ENCODE measurements at places on chromosomes 13 and 19.

DNA sequence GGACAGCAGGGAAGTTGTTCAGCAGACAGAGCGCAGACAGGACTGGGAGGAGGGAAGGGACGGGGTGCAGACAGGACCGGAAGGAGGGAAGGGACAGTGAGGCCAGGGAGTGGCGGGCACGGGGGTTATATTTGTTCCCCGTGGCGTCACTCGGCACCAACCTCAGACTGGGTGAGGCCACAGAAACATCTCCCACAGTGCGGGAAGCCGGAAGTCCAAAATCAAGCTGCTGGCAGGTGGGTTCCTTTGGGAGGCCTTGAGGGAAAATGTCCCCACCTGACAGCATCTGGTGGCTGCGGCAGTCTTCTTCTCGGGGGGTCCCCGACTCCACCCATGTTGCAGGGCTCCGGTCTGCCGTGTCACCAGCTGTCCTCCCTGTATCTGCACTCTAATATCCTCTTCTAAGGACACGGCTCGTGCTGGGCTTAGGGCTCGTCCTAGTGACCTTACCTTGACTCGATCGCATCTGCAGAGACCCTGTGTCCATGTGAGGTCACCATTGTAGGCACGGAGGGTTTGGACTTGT is 133.0 kb downstream of the STK24 start:
- no peak for DNase-seq

DNA sequence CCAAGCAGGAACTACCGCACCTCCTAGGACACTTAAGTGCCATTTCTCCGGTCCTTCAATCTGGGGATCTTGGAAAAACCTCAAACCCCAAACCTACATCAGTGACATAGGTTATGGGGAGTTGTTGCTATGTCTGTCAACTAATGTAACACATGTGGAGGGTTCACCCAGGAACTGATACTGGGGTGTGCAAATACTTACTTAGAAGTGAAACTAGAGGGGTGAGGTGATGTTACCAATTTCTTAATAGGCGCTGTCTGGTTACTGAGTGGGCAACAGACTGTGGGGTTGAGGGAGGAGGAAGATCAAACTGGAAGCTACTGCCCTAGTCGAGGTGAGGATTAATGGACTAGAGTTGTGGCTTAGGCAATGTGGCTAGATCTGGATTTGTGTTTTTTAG is 1.9 kb downstream of the ZNF586 start:
- no peak for DNase-seq

GRCh38 chr19:28606269-28607032 is 606.5 kb downstream of the UQCRFS1 start:
- no peak for DNase-seq

GRCh38 chr19:50564229-50565105 is 3.8 kb downstream of the LRRC4B start:
- DNase-seq, result no peak

GRCh38 chr13:40211586-40211968 is 454.9 kb downstream of the FOXO1 start:
- no peak for DNase-seq

- no peak for DNase-seq
These were observed 236.3 kb downstream of the COL4A1 start for GRCh38 chr13:110070511-110071120.

DNA sequence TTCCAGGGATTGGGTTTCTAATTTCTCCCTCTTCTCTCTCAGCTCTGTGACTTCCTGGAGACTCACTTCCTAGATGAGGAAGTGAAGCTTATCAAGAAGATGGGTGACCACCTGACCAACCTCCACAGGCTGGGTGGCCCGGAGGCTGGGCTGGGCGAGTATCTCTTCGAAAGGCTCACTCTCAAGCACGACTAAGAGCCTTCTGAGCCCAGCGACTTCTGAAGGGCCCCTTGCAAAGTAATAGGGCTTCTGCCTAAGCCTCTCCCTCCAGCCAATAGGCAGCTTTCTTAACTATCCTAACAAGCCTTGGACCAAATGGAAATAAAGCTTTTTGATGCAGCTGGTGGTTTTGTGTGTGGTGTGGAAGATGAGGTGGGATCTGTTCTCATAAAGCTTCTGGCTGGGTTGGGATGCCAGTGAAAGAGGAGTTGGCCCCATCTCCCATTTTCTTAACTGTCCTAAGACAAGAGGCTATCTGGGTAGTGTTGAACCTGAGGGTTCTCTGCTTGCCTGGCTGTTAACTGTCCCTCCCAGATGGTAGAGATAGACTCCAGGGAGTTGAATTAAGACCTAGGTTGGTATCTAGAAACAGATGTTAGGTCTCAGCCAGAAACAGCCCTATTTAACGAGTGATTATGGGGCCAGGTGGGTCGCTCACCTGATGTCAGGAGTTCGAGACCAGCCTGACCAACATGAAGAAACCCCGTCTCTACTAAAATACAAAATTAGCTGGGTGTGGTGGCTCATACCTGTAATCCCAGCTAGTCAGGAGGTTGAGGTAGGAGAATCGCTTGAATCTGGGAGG is 1.6 kb downstream of the FTL start:
- DNase-seq, result no peak

DNA sequence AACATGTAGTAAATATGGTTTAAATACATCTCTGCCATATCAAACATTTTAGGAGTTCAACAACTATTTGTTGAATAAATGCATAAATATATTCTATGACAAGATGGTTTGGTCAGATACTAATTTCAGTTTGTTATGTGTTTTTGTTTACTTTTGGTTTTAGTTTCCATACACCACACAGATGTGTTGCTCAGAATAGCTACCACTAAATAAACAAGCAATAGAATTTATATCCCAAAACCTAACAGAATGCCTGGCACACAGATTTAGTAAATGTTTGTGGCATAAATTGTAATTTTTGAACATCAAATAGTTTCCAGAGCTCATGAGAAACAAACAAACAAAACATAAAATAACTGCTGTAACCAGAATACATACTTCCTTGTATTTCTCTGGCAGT is 126.8 kb upstream of the ATXN8OS start:
- DNase-seq, result no peak

DNA sequence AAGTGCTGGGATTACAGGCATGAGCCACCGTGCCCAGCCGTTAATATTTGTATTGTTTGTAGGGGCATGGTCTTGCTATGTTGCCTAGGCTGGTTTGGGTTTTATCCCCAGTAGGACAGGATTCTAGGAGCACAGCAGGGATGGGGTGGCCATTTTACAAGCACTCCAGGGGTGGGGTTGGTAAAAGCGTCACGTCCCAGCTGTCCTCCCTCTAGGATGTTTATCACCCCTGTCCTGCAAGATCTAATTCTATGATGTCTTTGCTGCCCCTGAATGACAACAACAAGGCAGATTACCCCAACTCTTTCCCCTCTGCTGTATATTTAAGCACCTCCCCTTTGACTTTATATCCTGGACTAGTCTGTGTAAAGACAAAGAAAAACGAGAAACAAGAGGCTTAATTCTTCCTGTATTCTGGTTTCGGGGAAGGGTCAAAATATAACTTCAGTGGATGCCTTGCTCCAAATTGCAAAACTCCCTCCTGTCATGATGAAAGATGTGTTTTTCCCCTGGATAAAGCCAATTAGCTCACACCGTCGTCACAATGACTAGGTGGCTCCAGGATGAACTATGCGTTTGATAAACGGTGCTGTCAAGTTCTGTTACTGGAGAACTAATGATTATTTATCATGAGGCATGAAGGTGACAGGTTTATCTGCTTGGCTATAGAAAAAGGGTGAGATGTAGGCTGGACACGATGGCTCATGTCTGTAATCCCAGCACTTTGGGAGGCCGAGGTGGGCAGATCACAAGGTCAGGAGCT is 27.8 kb upstream of the OR1M1 start:
- no peak for DNase-seq

DNA sequence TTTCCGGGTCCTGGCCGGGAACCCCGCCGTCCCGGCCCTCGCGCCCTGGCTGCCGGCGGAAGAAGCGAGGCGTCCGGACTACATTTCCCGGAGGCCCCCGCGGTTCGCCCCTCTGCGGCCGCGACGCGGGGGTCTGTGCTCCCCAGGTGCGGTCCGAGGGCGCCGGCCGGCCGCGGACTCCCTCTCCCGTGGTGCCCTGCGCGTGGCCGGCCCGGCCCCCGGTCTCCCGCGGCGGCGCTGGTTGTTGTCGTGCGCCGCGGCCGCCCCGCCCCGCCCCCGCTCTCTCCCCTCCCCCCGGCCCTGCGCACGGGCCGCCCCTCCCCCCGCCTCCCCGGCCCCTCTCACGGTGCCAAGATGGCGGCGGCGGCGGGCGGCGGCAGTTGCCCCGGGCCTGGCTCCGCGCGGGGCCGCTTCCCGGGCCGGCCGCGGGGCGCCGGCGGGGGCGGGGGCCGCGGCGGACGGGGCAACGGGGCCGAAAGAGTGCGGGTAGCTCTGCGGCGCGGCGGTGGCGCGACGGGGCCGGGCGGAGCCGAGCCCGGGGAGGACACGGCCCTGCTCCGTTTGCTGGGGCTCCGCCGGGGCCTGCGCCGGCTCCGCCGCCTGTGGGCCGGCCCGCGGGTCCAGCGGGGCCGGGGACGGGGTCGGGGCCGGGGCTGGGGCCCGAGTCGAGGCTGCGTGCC is at the start of gene KMT2B:
KMT2B (plus strand) TSS at position 339 of the 680 bp plus-strand sequence; CDS start at position 355, 16 bp downstream.
- DNase-seq, result no peak

DNA sequence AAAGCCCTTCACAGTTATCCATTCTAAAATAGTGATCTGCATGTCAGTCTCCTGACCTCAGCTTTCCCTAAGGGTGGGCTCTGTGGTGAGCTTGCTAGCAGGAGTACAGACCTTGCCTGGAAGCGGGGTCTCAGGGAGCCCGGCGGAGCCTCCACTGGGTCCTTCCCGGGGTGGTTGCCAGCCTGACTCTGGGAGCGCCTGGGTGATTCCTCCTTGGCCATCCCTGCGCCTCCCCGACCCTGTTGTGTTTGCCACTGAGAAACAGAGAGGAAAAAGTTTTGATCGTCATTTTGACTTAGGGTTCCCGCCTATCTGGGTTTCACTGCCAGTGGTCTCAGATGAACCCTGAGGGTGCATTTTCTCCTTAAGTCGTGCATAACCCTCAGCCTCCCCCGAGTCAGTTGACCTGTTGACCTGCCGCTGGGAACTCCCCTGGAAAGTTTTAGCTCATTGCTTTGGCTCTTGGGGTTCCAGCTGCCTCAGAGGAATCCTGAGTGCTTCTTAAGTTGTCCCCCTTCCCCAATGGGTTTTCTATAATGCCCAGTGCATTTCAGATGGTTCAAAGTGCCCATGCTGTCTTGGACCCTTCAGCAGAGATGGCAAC is 117.8 kb downstream of the RAB20 start:
- no peak for DNase-seq

DNA sequence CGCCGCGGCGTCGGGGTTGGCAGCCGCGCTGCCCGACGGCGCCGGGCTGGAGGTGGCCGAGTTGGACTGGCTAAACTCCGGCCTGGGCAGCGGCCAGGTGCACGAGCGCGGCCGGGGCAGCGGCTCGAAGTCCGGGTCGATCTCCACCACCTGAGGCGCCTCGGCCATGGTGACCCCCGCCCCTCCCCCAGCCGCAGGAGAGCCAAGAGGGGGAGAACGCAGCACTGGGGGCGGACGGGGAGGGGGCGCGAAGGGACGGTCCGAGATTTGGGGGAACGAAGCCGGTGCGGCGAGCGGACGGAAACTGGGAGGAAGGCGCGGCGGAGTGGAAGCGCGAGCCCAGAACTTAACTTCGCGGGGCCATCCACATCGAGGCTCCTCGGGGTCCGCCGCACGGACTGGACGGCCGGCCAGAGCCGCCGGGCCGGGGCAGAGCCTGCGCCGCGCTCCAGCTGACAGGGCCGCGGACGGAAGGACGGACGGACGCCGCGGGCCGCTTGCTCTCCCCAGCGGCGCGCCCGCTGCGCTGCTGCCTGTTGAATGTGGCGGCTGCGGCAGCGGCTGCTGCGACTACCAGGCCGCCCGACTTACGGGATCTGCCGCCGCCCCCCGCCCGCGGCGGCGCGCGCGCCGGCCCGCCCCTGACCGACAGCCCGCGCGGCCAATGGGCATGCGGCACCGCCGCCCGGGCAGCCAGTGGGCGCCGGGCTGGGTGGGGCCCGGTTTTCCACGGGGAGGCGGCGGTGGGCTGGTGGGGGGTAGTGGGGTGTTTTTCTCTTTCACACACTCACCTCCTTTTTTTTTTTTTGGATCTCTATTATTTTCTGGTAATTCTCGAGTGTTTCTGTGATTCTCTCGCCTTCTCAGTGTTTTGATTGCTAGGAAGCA is at the start of gene FOXO1:
FOXO1 (minus strand) TSS at position 597 of the 888 bp plus-strand sequence; CDS start at position 168, 429 bp downstream.
- no peak for DNase-seq

All from iPS DF 19.7 (cell line).